ENCODE measurements at places on chromosomes 6 and 20. TPM values are rescaled to one million over a fixed set of nuclear protein-coding genes. Genes with fewer than 3 reads are reported as not detected.

RHAG gene
- total RNA-seq, result not detected

RAMACL gene
- total RNA-seq, result 7.8 TPM

DNA sequence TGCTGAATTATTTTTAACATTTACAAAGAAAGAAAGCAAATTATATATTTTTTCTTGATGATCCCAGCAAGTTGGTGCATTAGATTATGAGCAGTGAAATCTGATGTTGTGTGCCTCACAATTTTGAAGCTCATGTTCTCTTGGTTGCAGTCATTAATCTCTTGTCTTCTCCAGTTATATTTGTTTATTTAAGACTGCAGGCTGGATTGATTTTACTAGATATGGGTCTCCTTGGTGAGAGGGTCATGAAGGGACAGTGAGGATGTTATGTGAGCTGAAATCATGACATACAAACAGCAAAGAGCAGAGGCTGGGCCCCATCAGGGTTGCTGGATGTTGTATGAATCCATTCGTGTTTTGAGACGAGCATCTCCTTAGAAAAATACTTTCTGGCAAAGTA is 64.2 kb upstream of the AKIRIN2 start:
- no peak for DNase-seq

HEY2 gene
- 2.0 TPM for total RNA-seq

NTSR1 gene
- not detected for total RNA-seq

DNA sequence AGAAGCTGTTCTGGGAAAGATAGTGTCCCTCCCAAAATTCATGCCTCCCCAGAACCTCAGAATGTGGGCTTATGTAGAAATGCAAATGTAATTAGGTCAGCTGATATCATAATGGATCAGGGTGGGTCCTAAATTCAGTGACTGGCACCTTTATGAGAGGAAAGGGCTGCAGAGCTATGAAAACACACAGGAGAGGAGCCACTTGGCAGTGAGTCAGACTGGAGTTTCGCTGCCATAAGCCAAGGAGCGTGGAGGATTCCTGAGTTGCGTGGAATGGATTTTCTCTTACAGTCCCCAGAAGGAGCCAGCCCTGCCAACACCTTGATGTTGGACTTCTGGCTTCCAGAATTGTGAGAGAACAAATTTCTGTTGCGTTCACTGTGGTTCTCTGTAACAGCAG is 249.8 kb upstream of the PMEPA1 start:
- DNase-seq, result no peak

SLC24A3 gene
- total RNA-seq, result 17.1 TPM

OPRL1 gene
- total RNA-seq, result 0.42 TPM

GRCh38 chr6:21666201-21666691 is 72.7 kb downstream of the SOX4 start:
- no peak for DNase-seq

SGK2 gene
- 29.8 TPM for total RNA-seq

HELZ2 gene
- 35.6 TPM for total RNA-seq

Data from ureter (tissue), 1 donor.